ENCODE measurements at places on chromosomes 11 and 22.

DNA sequence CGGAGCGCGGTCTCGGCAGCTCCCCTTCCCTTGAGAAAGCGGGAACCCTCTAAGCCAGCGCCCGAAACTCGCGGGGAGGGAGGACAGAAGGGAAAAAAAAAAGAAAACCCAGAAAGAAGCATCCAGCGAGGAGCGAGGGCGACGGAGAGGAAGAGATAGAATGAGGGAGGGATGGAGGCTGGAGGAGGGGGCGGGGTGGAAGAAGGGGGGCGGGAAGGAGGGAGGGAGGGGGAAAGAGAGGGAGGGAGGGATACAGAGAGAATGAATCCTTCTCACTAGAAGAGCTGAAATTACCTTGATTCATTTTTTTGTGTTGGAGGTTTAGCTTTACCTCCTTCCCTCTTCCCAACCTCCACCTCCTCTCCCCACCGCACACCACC, 19.3 kb upstream of the BDNF start:
- DNase-seq, result no peak

GRCh38 chr11:16007514-16007913, 348.8 kb downstream of the SOX6 start:
- no peak for DNase-seq

DNA sequence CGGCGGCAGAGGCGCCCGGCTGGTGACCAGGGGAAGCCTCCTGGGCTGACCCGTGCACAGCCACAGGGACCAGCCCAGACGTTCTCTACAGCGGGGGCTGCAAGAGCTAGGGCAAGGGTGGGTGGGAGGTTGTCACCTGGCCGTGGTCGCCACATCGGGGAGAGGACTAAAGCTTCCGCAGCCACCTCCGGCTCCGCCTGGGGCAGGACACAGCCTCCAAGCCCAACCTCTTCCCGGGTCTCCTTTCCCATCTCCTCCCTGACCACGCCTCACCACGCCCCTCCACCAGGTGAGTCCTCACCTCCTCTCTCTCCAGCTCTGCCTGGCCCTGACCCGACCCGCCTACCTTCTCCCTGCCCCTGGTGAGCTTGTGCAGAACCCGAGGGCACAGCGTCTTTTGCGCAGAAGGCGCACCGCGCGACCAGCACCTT, 75.9 kb upstream of the LMO1 start:
- DNase-seq, result no peak

- no peak for DNase-seq
Measured at GRCh38 chr11:2128511-2129307, 10.5 kb downstream of the IGF2 start.

DNA sequence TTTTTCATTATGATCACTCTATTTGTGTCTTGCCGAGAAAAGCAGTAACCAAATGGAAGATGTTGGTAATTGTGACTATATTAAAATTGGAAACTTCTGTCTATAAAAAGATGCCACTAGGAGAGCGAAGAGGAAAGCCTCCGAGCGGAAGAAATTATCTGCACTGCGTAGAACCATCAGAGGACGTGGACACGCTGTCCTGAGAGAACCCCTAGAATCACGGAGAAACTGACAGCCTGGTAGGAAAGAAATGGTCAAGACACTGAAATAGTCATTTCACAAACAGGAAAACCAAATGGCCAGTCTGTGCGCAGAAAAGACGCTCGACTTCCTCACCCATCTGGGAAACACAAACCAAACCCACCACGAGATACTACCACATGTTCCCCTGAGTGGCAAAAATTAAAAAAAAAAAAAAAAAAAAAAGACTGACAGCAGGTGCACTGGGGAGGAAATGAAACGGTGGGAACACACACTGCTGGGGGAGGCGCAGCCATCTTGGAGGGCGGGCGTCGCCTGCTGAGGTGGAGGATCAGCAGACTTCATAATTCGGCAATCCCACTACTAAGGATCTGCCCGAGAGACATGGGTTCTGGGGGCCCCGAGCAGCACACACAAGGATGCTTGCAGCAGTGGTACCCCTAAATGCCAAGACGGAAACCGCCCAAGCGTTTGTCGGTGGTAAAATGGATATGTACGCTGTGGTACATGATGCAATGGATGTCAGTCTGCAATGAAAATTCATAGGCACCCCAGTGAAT, 21.3 kb downstream of the IFITM10 start:
- peak; percentile 63 for DNase-seq

- no peak for DNase-seq
Measured at GRCh38 chr11:46898396-46899095, 19.8 kb downstream of the LRP4 start.

DNA sequence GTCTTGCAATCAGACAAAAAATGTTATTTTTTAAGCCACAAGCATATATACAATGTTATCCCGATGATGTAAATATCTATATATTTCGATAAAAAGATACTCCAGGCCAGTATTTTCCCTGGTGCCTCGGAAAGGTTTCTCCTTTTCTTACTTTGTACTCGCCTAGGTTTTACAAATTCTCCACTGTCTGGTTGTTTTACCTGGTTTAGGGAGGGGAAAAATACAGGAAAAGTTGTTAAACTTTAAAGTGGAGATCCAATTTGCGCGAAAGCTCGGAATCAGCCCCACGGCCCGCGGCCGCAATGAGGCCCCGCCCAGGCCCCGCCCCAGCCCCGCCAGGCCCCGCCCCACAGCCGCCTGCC, 58.4 kb upstream of the WNT7B start:
- DNase-seq, result no peak

- DNase-seq, result no peak
Measured at GRCh38 chr11:112320668-112321067, 60.0 kb upstream of the PLET1 start.

GRCh38 chr11:125881291-125881690, 6.2 kb upstream of the HYLS1 start:
- DNase-seq, result no peak

GRCh38 chr11:45949992-45950407, 27.5 kb downstream of the LARGE2 start:
- DNase-seq, result no peak

DNA sequence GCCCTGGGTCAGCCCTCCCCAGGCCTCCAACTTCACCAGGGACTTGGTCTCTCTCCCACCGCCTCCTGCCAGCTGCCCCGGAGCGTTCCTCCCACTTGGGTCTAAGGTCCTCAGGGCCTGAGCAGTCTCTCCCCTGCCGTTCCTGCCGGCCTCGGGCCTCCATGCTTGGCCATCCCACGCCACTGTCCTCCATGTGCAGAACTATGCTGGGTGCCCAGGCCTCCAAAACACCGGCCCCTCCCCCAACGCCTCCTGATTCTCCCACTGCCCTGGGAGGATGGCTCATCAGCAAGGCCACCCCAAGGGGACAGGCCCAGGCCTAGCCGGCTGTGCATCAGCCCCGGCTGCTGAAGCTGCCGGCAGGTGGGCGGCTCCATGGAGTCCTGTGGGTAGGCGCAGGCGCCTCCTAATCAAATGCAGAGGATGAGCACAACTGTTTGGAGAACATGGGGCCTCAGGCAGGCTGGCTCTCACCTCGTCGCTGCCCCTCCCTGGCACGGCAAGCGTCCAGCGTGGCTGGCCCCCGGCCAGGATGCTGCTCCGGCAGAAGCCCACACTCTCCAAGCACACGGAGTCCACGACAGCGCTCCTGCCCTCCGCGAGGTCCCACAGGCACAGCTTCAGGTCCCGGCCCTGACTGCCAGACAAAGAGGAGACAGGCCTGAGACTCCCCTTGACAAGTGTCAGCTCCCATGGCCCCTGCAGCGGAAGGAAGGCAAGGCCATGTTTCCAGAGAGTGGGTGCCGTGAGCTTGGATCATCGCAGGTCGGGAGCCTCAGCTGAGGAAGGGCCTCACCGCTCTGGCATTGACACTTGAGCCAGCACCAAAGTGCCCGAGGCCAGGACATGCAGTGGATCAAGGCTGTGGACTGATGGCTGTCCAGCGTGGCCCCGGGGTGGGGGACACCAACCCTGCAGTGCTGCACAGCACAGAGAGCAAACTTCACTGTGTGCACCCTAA, 42.6 kb downstream of the GNB1L start:
- no peak for DNase-seq

DNA sequence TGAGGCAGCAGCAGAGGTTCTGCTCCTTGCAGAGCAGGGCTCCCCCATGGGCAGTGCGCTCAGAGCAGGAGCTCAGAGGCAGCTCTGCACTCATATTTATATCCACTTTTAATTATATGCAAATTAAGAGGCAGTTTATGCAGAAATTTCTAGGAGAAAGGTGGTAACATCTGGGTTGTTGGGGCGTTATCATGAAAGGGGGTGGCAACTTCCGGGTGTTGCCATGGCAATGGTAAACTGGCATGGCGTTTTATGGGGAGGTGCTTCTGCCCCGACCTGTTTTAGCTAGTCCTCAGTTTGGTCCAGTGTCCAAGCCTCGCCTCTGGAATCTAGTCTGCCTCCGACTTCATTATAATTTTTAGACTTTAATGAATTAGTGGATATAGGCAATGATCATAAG, 1191.7 kb downstream of the TBC1D22A start:
- no peak for DNase-seq

- no peak for DNase-seq
Measured at GRCh38 chr11:60482361-60482760, 10.2 kb upstream of the MS4A12 start.

DNA sequence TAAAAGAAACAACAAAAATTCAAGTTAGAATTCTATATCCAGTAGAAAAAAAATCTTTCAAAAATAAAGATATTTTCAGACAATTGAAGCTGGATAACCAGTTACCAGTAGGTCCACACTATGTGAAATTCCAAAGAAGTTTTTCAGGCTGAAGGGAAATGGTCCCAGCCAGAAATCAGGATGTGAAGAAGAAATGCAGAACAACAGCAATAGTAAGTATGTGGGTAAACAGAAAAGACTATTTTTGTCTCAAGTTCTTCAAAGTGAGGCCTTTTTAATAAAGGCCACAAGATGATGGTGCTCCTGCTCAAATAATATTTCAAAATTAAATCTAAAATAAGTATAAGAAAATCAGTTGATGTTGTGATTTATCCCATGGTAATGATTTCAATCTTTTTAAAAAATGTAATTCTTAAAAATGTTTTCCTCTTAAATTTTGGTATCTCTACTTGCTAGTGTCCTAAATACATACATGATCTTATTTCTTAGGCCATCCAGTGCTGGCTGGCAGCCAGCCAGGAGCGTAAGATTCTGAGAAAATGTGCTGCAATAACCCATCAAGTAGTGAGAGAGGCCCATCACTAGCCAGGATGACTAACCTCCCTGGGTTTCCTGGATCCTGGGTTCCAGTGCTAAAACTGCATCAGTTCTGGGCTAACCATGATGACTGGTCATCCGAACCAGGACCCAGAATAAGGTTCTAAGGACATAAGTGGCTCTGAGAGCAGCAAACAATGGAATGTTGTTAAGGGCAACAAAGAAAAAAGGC, 15.6 kb upstream of the UCP3 start:
- no peak for DNase-seq

GRCh38 chr11:45798793-45799441, 6.0 kb upstream of the SLC35C1 start:
- DNase-seq, result no peak

DNA sequence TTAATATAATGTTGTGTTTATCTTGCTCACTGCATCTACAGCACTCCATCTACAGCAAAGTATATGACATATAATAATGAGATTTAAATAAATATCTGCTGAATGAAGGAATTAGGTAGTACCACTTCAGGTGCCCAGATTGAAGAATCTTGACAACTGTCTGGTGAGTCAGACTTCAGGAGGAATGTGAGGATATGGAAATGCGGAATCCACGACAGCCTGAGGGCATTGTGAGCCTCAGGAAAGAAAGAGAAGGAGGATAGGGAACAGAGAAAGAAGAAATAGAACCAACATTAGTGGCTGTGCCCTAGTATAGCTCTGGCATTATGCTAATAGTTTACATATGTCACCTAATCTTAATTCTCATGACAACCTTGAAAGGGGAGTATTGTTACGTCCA, 304.4 kb downstream of the AASDHPPT start:
- no peak for DNase-seq

DNA sequence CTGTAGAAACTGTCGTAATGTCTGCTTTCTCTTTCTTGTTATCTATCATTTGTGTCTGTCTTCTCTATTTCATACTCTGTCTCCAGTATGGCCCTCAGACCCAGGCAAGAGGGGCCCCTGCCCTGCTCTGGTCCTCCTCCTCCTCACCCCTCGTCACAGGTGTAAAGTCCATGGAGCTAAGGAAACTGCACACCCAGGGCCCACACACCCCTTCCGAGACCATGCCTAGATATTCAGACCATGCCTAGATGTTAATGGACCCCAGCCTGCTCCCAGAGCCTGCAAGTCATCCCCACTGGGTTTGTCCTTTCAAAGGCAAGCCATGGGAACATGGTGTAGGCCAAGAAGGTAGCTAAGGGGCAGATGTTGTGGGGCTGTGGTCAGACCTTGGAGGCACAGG, 24.1 kb upstream of the ANO1 start:
- no peak for DNase-seq

- DNase-seq, result peak; percentile 50
Measured at GRCh38 chr11:118437208-118438125, 1.2 kb downstream of the KMT2A start.

- DNase-seq, result no peak
Measured at GRCh38 chr11:75560644-75561043, 1.4 kb upstream of the SERPINH1 start.

DNA sequence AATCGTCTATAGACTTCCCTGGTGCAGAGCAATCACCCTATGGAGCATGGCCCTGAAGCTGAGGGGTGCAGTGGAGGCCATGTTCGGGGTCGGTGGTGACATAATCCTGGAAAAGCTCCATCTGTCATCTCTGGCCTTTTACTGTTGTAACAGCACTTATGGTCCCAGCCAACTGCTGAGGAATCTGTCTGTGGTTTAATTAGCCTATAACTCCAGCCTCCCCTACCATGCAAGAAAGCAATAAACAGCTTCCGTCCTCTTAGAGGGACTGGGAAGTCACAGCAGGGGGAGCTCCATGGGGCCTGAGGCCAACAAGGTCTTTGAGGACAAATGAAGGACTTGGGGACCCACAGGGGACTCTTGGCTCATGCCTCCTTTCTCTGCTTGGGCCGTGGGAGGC, 159.1 kb upstream of the NECTIN1 start:
- DNase-seq, result no peak

GRCh38 chr22:27868732-27869282, 50.2 kb downstream of the PITPNB start:
- no peak for DNase-seq

DNA sequence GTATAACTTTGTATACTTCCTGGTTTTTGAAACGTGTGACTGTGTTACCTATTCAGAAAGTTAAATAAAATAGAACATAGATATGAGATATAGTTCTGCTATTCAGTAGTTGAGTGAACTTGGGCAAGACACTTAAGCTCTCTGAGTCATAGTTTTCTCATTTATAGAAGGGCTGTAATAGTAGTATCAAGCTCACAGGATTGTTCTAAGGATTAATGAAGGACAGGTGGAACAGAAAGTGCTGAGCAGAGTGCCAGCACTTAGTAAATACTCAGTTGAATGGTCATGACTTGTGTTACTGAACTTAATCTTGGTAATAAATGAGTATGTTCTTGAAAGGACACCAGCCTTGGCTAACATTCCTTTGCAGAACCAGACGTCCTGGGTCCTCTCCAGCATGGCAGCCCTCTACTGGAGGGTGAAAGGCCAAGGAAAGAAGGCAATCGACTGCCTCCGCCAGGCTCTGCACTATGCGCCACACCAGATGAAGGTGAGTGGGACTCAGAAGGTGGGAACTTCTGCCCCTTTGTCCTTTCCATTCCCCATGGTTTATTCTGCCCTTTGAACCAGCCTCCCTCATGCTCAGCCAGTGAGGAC, 131.2 kb downstream of the TTC17 start:
- no peak for DNase-seq
